Upper lobe of right lung (tissue), 1 donor: ENCODE measurements at places on chromosomes 13 and 19. TPM values are rescaled to one million over a fixed set of nuclear protein-coding genes. Genes with fewer than 3 reads are reported as not detected.

DNA sequence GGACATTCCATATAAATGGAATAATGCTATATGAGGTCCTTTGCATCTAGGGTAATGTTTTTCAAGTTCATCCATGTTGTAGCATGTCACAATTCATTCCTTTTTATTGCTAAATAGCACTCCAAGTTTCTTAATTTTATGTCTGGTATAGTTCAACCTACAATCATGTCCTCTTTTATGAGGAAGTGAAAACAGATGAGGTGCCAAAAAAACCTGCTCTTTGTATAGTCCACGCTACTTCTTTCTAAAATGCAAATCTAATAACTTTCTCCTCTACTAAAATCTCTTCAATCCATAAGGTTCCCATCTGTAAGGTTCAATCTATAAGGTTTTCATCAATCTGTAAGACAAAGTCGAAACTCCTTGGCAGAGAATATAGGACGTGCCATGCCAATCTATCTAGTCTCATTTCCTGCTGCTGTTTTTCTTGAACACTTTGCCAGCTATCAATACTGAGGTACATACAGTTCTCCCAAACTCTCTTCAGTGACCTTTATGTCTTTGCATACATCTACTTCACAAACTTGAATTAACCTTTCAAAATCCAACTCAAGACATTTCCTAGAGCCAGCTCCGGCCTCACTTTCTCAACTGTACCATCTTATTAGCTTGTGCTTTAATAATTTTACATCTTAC is 33.7 kb downstream of the INTS6 start:
- H3K27ac ChIP-seq: no peak overlapping the region
- no peak for DNase-seq
- no peaks in the 10 kb centered on the region for H3K27me3 ChIP-seq
- H3K4me1 ChIP-seq: peaks cover 15% of the 10 kb centered on the region

- H3K36me3 ChIP-seq: peaks cover 68% of the 10 kb centered on the region
- no peak overlapping the region for H3K4me3 ChIP-seq
- DNase-seq: no peak
- H3K4me1 ChIP-seq: peaks cover 17% of the 10 kb centered on the region
- no peaks in the 10 kb centered on the region for H3K27me3 ChIP-seq
Measured at GRCh38 chr19:38836983-38837626, 5.5 kb upstream of the ECH1 start.

- peaks cover 44% of the 10 kb centered on the region for H3K27me3 ChIP-seq
- no peaks in the 10 kb centered on the region for H3K36me3 ChIP-seq
- DNase-seq: no peak
- no peak overlapping the region for H3K4me3 ChIP-seq
- H3K4me1 ChIP-seq: peaks cover 7% of the 10 kb centered on the region
Measured at GRCh38 chr19:39193803-39194202, 3.0 kb upstream of the NCCRP1 start.

GRCh38 chr13:77040835-77041234 is 13.9 kb upstream of the FBXL3 start:
- peaks cover 15% of the 10 kb centered on the region for H3K36me3 ChIP-seq
- H3K27ac ChIP-seq: no peak overlapping the region
- H3K4me3 ChIP-seq: no peak overlapping the region
- DNase-seq: no peak
- no peaks in the 10 kb centered on the region for H3K27me3 ChIP-seq

GRCh38 chr19:41194157-41194552 is 1.1 kb downstream of the CYP2S1 start:
- no peak overlapping the region for H3K27ac ChIP-seq
- DNase-seq: no peak
- H3K36me3 ChIP-seq: no peaks in the 10 kb centered on the region
- H3K4me1 ChIP-seq: peaks cover 22% of the 10 kb centered on the region
- no peak overlapping the region for H3K4me3 ChIP-seq
- peaks cover 7% of the 10 kb centered on the region for H3K27me3 ChIP-seq

- H3K36me3 ChIP-seq: peaks cover 95% of the 10 kb centered on the region
- no peaks in the 10 kb centered on the region for H3K4me1 ChIP-seq
- H3K4me3 ChIP-seq: no peak overlapping the region
- no peak for DNase-seq
Measured at GRCh38 chr13:102651392-102651791, 43.5 kb downstream of the METTL21C start.

- no peaks in the 10 kb centered on the region for H3K27me3 ChIP-seq
- no peaks in the 10 kb centered on the region for H3K4me1 ChIP-seq
- no peak for DNase-seq
- no peaks in the 10 kb centered on the region for H3K36me3 ChIP-seq
- H3K27ac ChIP-seq: no peak overlapping the region
Measured at GRCh38 chr19:36460046-36460445, 29.3 kb downstream of the ZNF566 start.

- peak overlapping the region; percentile 54 for H3K4me3 ChIP-seq
- H3K4me1 ChIP-seq: peaks cover 11% of the 10 kb centered on the region
- no peak for DNase-seq
- no peak overlapping the region for H3K27ac ChIP-seq
- peaks cover 38% of the 10 kb centered on the region for H3K27me3 ChIP-seq
Measured at GRCh38 chr13:91400063-91400399, 1.6 kb downstream of the GPC5 start.

DNA sequence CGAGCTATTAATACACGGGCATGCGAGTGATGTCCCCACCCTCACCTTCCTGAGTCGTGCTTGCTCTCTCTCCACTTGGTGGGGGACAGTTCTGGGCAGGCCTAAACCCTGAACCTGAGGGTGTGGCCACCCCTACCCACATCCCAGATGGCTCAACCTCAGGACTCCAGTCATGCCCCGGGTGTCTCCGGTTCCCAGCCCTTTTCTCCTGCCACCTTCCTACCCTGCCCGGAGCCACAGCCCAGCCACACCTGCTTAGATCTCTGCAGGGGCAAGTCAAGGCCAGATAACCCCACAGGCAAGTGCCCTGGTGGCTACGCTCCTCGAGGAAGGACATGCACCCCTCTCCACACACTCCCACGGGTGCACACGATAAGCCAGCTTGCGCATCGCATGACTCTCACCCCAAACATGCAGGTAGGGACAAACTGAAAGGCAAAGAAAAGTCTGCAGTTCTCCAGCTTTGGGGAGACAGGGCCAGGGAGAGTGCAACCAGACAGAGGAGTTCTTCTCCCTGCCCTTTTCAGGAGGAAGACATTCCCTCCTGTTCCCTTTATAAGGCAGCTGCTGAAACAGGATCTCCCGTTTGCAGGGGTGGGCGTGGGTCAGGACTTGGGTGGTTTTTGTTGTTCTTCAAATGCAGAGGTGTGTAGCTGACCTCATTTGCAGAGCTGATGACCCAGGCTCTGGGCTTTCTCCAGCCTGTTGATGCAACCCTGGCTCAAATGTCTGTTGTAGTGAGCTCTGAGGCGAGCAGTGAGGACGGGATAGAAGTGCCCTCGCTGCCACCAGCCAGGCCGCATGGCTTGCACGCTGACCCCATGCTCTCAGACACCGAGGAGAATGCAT is 88.6 kb downstream of the DPF1 start:
- H3K4me3 ChIP-seq: no peak overlapping the region
- no peaks in the 10 kb centered on the region for H3K4me1 ChIP-seq
- no peaks in the 10 kb centered on the region for H3K36me3 ChIP-seq
- H3K27me3 ChIP-seq: no peaks in the 10 kb centered on the region
- no peak for DNase-seq

DNA sequence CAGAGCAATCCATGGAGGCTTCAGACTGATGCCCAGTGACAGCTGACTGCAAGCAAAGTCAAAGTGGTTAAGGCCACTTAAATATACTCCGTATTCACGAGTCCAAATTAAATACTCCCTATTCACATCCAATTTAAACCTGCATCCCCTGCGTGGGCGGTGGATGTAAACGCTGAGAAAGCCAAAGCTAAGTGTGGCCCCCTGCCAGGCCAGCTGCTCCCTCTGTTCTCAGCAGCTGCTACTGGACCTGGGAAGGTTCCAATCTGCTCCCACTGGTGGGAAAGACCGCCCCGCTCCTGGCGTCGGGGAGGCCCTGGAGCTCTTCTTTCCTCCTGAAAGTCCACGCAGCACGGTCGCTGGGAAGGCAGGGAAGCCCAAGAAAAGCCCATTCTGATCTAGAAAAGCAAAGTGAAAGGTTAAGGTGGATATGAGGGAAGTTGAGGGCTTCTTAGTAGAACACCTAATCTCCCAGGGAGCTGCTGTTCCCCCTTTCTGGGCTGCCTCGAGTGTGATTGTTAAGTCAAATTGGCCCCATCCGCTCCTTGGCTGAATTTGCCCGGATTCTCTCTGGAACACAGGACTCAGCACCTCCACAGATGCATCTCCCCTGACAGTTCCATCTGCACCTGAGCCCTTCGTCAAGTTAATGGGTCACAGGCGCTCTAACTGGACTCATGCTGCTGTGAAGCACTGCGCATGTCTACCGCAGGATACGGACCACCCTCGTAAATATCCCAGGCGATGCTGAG is 205.5 kb downstream of the USP12 start:
- peaks cover 20% of the 10 kb centered on the region for H3K4me1 ChIP-seq
- no peak for DNase-seq
- H3K27ac ChIP-seq: no peak overlapping the region
- H3K36me3 ChIP-seq: no peaks in the 10 kb centered on the region

DNA sequence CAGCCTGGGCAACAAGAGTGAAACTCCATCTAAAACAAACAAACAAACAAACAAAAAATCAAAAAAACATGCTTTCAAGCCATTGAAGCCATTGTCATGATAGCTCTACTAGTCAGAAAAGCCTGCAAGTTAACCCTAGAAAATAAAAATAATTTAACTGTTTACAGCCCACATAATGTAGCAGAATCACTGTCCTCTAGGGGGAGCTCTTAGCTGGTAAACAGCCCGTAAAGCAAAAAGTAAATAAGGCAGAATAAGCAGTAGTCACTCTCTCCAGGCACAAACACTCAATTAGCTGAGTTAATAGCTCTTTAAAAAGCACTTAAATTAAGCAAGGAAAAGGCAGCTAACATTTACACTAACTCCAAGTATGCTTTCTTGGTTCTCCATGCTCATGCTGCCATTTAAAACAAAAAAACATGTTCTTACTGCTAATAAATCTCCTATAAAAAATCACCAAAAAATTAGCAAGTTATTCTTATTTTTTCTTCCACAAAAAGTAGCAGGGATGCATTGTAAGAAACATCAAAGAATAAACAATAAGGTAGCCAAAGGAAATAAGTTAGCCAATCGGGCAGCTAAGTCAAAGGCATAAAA is 11.3 kb downstream of the LILRB4 start:
- DNase-seq: no peak
- H3K27ac ChIP-seq: no peak overlapping the region
- no peak overlapping the region for H3K4me3 ChIP-seq

GRCh38 chr19:4524808-4525562 is 6.7 kb upstream of the PLIN4 start:
- no peaks in the 10 kb centered on the region for H3K4me1 ChIP-seq
- no peaks in the 10 kb centered on the region for H3K27me3 ChIP-seq
- no peak overlapping the region for H3K27ac ChIP-seq
- H3K4me3 ChIP-seq: no peak overlapping the region
- H3K36me3 ChIP-seq: no peaks in the 10 kb centered on the region

DNA sequence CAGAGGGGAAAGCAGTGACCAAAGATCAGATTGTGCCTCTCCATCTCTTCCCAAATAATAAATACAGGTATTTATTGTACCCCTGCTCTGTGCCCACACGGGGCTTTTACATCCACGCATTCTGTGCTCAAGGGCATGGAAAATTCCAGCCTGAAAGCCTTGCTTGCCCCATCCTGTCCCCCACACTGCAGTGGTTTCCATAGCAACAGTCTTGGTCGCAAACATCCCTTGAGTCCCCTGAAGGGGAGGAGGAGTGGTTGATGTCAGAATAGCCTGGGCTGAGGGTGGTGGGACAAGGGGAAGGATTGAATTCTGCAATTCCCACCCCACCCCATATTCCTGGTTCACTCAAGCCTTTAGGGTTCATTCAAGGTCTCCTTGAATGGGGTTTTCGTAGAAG is 41.0 kb upstream of the USP29 start:
- no peaks in the 10 kb centered on the region for H3K36me3 ChIP-seq
- DNase-seq: no peak
- peaks cover 3% of the 10 kb centered on the region for H3K27me3 ChIP-seq
- H3K4me1 ChIP-seq: no peaks in the 10 kb centered on the region
- H3K27ac ChIP-seq: no peak overlapping the region

DNA sequence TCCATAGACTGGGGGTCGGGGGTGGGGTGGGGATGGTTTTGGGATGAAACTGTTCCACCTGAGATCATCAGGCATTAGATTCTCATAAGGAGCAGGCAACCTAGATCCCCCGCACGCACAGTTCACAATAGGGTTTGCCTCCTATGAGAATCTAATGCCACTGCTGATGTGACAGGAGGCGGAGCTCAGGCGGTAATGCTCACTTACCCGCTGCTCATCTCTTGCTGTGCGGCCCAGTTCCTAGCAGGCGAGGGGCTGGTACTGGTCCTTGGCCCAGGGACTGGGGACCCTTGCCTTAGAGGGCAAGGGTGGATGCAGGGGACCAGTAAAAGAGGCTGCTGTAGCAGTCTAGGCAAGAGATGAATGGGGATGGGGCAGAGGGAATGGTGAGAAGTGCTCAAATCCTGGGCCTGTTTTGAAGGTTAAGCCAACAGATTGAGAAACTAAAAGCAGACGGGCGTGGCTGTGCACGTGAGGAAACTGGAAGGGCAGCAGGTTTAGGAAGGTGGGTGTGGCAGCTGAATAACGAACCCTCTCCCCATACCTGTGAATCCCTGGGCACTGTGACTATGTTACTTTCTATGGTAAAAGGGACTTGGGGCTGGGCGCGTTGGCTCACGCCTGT is 1.5 kb upstream of the ERICH4 start:
- H3K27ac ChIP-seq: no peak overlapping the region
- peaks cover 4% of the 10 kb centered on the region for H3K36me3 ChIP-seq
- peaks cover 5% of the 10 kb centered on the region for H3K4me1 ChIP-seq
- DNase-seq: peak; percentile 56
- no peaks in the 10 kb centered on the region for H3K27me3 ChIP-seq
- no peak overlapping the region for H3K4me3 ChIP-seq

GRCh38 chr13:76440568-76440967 is 445.6 kb downstream of the KCTD12 start:
- no peaks in the 10 kb centered on the region for H3K36me3 ChIP-seq
- no peaks in the 10 kb centered on the region for H3K4me1 ChIP-seq
- DNase-seq: no peak
- no peak overlapping the region for H3K4me3 ChIP-seq

GRCh38 chr13:110224519-110224918 is 82.4 kb downstream of the COL4A1 start:
- no peak overlapping the region for H3K4me3 ChIP-seq
- peaks cover 8% of the 10 kb centered on the region for H3K4me1 ChIP-seq
- no peaks in the 10 kb centered on the region for H3K27me3 ChIP-seq
- no peaks in the 10 kb centered on the region for H3K36me3 ChIP-seq

DNA sequence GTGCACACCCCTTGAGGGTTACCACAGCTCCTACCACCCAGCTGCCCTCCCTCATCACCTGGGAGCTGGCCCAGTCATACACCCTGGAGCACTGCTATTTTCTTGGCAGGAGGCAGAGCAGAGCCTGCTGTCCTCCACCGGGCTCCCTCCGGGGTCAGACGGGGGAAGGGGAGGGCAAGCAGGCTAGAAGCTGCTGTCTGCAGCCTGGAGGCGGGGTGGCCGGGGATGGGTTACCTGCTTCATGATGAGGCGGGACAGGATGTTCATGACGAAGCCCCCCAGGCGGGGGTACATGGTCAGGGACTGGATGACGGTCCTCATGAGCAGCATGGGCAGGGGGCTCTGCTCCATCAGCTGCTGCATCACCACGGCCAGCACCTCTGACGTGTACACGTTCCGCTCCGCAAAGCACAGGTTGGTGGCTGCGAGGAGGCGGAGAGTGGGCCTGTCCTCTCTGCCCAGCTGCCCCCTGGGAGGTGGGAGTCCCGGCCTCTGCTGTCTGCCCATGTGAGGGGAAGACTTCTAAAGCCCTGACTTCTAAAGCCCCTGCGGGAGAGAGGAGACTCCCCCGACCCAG is 2.7 kb upstream of the RSPH6A start:
- peaks cover 3% of the 10 kb centered on the region for H3K4me1 ChIP-seq
- H3K27me3 ChIP-seq: no peaks in the 10 kb centered on the region
- H3K36me3 ChIP-seq: peaks cover 33% of the 10 kb centered on the region
- DNase-seq: no peak

The SPACA4 gene
- total RNA-seq: 0.98 TPM

The KCNJ14 gene
- total RNA-seq: 1.1 TPM

The ZNF439 gene
- 9.4 TPM for total RNA-seq

The POMP gene
- 56.5 TPM for total RNA-seq

The ZNF665 gene
- 6.0 TPM for total RNA-seq
